Effector memory CD8-positive, alpha-beta T cell (primary cell): ENCODE measurements at places on chromosomes 1 and 21.

DNA sequence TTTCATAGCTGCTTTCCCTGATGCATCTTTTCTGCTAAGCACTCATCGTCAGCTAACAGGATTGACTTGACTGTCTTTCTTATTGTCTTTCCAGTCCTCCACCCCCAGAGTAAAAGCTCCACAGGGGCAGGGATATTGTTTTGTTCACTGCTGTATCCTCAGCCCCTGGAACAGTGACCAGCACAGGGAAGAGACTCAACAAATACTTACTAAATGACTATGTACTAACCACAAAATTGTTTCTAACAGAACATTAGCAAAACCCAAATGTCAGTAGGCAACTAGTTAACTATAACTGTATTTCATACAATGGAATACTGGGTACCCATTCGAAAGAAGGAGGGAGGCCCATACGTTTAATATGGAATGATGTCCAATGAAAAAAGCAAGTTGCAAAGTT, 53.0 kb downstream of the BCAR3 start:
- DNase-seq, result no peak

GRCh38 chr1:177032434-177032833, 132.1 kb downstream of the ASTN1 start:
- DNase-seq, result no peak

DNA sequence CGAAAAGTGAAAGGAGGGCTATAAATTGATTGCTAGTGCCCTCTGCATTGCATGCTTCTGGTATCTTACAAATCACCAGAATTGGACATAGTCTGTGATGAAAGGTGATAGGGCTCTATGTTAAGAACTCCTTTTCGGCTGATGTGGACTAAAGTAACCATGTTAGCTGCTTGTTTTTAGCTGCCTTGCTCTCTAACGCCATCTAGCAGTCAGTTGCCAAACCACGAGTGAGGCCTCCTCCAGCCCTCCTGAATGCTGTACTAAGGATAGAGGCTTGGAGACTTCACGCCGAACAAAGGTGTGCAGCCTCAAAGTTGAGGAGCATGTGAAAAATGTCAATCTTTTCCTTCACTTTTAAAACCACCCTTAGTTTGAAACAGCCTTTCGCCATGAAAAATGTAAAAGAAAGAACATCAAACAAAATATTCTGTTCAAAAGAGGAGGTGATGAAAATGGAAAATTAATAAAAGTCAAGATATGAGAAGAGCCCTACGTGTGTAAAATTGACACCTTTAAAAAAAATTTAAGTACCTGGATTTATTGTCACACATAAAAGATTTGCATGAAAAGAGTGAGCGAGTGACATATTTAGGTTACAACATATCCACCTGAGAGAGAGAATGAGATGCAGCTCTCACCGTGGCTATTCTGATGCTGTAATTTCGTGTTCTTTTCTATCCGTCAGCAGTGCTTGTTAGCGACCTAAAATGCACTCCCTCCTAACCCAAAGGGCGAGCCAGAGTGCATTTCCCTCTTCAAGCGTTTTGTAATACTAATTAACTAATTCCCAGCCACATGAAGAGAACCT, 8.1 kb downstream of the LRRC53 start:
- DNase-seq, result peak; percentile 6

GRCh38 chr1:247357052-247357780, 25.5 kb upstream of the ZNF496 start:
- no peak for DNase-seq

DNA sequence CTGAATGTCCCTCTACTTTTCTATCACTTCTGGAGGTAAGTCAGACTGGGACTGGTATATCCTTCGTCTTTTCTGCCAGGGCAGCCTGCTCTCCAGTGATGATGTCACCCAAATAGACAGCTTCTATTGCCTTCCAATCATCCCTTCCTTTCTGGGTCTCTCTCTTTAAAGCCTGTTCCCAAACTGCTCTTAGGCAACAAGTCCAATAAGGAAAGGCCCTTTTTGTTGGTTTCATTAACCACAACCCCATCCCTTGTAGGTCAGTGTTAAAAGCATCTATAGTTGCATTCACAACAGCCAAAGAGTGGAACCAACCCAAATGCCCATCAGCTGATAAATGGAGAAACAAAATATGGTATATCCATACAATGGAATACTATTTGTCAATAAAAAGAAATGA, 114.4 kb downstream of the CNIH3 start:
- no peak for DNase-seq

- DNase-seq, result peak; percentile 18
Measured at GRCh38 chr1:24481843-24482610, 20.6 kb upstream of the RCAN3 start.

DNA sequence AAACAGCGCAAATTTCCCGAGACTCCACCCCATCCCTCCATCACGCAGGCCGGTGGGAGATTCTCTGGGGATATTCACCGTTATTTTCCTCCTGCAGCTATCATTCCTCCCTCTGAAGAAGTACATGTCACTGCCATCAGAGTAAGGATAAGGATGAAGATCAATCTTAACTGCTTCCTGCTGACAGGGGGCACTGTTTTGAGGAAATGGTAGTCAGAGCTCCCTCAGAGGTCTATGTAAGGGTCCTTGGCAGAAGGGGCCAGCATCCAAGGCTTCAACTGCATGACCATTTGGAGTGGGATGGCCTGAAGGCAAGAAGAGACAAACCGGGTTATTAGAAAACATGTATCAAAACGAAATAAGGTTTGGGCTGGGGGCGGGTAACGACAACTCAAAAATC, 111.5 kb downstream of the KCNK1 start:
- no peak for DNase-seq

GRCh38 chr1:161781995-161782394, 15.9 kb downstream of the ATF6 start:
- DNase-seq, result no peak

GRCh38 chr1:176241385-176242015, 34.4 kb upstream of the COP1 start:
- no peak for DNase-seq

- DNase-seq, result no peak
Measured at GRCh38 chr1:99082366-99082765, 77.7 kb upstream of the PLPPR5 start.

DNA sequence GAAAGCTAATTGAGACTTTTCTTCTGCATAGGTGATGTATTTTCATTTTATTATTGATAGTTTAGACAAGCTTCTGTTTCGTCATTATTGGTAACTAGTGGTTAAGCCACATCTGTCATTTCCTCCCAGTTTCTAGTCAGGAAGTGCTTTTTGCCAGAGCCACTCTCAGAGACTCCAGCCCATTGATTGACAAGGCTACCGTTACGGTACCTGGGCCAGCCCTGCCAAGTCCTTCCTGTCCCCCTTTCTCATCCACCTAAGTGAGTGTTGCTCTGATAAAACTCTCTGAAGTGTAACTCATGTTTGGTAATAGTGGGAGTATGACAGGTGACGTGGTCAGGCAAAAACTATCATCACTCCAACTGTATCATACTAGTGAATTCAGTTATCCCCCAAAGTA, 29.6 kb upstream of the AGL start:
- no peak for DNase-seq

- DNase-seq, result no peak
Measured at GRCh38 chr1:63320022-63320721, 2.2 kb upstream of the FOXD3 start.

DNA sequence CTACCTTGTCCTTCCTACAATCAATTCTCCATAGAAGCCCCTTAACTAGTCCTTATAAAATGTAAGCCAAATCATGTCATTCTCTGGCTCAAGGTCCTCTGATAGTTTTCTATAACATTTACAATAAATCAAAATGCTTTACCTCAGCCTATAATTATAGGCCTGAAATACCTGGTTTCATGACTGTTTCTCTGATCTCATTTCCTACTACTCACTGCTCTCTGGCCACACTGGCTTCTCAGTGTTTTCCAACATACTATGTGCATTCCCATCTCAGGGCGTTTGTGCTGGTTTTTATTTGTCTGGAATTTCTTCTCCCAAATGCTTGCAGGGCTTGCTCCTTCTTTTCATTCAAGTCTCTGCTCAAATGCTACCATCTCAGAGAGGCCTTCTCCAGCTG, 67.9 kb upstream of the MAGI3 start:
- DNase-seq, result no peak

DNA sequence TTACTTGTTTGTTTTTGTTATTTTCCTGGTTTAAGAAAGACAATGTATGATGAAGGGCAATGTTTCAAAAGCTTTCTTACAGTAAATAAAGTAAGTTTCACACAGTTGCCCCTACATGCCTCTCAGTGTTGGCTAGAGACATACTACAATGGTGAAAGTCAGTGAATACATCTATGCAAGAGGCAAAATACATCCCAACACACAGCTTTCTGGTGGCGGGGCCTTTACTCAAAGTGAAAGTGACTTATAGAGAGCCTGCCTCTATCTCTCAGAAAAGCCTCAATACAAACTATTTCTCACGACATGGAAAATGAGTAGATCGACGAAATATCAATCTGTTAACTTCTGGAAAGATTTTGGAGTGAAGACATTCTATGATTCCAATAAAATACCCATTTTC, 122.3 kb downstream of the SLC30A10 start:
- no peak for DNase-seq
